Naive thymus-derived CD4-positive, alpha-beta T cell (primary cell): ENCODE measurements at places on chromosomes 12 and 14. TPM values are rescaled to one million over a fixed set of nuclear protein-coding genes. Genes with fewer than 3 reads are reported as not detected.

DNA sequence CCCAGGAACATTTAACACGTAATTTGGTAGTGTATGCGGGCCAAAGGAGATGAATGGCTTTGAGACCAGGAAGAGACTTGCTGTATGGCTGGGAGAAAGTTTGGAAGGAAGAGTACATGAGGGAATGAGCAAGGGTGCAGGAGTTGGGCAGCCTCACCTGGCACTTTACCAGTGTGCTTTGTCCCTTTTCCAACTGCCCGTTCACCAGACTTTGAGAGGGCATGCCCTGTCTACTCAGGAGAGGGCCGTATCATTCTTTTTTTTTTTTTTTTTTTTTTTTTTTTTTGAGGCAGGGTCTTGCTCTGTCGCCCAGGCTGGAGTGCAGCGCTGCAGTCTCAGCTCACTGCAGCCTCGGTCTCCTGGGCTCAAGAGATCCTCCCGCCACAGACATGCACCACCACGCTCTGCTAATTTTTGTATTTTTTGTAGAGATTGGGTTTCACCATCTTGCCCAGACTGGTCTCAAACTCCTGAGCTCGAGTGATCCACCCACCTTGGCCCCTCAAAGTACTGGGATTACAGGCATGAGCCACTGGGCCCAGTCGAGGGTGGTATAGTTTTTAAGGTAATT, 6.5 kb downstream of the DYNC1H1 start:
- no peak for DNase-seq

- no peak for DNase-seq
These were observed 5.8 kb upstream of the BEGAIN start for GRCh38 chr14:100592972-100593371.

- peak; percentile 64 for DNase-seq
These were observed 6.5 kb upstream of the PRPH start for GRCh38 chr12:49288412-49288853.

The TAS2R14 gene
- total RNA-seq = 2.4 TPM
